T-helper 1 cell treated with Interleukin-12 subunit alpha and Interleukin-12 subunit beta and Interleukin-4 antibody, amounts not matched to agents 30 ng/mL and 1 ng/mL, for 36 hours (primary cell): ENCODE measurements at places on chromosomes 3 and 15. TPM values are rescaled to one million over a fixed set of nuclear protein-coding genes. Genes with fewer than 3 reads are reported as not detected.

The GREM1 gene
- total RNA-seq = not detected in 2 replicates

The IL12A gene
- 1.5 and 1.6 TPM in 2 replicates for total RNA-seq

The RASL12 gene
- total RNA-seq = not detected in 2 replicates

The TPRG1 gene
- total RNA-seq = 2.7 and 2.9 TPM in 2 replicates

The LAMB2 gene
- not detected in 2 replicates for total RNA-seq

The RPL29 gene
- 1,242 and 1,243 TPM in 2 replicates for total RNA-seq

The SEMA6D gene
- 0.32 TPM in 1 of 2 replicates, not detected in the other for total RNA-seq

The DNAJB8 gene
- total RNA-seq = not detected in 2 replicates

The MORC1 gene
- not detected in 2 replicates for total RNA-seq

The C2CD4A gene
- not detected in 2 replicates for total RNA-seq

The SEMA7A gene
- total RNA-seq = 27.7 and 30.5 TPM in 2 replicates

The PP2D1 gene
- total RNA-seq = not detected in 2 replicates

The PYGO1 gene
- total RNA-seq = not detected in 2 replicates

The IQCF5 gene
- not detected in 2 replicates for total RNA-seq

The FEZF2 gene
- total RNA-seq = not detected in 2 replicates

The ZPLD1 gene
- not detected in 2 replicates for total RNA-seq

The SLC38A3 gene
- total RNA-seq = not detected in 2 replicates

The SNTN gene
- not detected in 2 replicates for total RNA-seq

The CCK gene
- not detected in 2 replicates for total RNA-seq

The MYH15 gene
- 0.27 and 0.42 TPM in 2 replicates for total RNA-seq

The ZNF502 gene
- total RNA-seq = 0.49 and 0.56 TPM in 2 replicates

The NGRN gene
- total RNA-seq = 32.7 and 34.7 TPM in 2 replicates

The SEMA5B gene
- not detected in 2 replicates for total RNA-seq

The CERS3 gene
- total RNA-seq = 0.71 and 0.76 TPM in 2 replicates

The NPAP1 gene
- total RNA-seq = not detected in 2 replicates

The TP63 gene
- total RNA-seq = 0.83 and 1.0 TPM in 2 replicates

The MCF2L2 gene
- 3.8 and 3.9 TPM in 2 replicates for total RNA-seq

The GOLGA8K gene
- total RNA-seq = 0.61 and 0.88 TPM in 2 replicates

The TMEM158 gene
- total RNA-seq = 0.15 TPM in 1 of 2 replicates, not detected in the other

The MAGI1 gene
- 0.32 and 0.49 TPM in 2 replicates for total RNA-seq

The KBTBD13 gene
- not detected in 2 replicates for total RNA-seq

The IQCH gene
- total RNA-seq = 0.47 and 1.3 TPM in 2 replicates

The ARPIN gene
- not detected in 2 replicates for total RNA-seq

The SCG3 gene
- total RNA-seq = not detected in 2 replicates

The GALNT15 gene
- total RNA-seq = not detected in 2 replicates

The SLC51B gene
- total RNA-seq = not detected in 2 replicates

The ITIH4 gene
- total RNA-seq = 15.2 and 15.6 TPM in 2 replicates

The PATL2 gene
- total RNA-seq = 60.5 and 62.1 TPM in 2 replicates

The CAMP gene
- not detected in 2 replicates for total RNA-seq

The SRGAP3 gene
- 1.3 and 1.6 TPM in 2 replicates for total RNA-seq

The RAF1 gene
- 95.9 and 104 TPM in 2 replicates for total RNA-seq

The LRRC58 gene
- 22.8 and 23.4 TPM in 2 replicates for total RNA-seq

The LYZL4 gene
- total RNA-seq = not detected in 2 replicates

The ZNF619 gene
- 8.4 and 8.9 TPM in 2 replicates for total RNA-seq

The IGF2BP2 gene
- total RNA-seq = 0.29 and 0.80 TPM in 2 replicates

The NMB gene
- 3.2 and 3.7 TPM in 2 replicates for total RNA-seq

The SCG5 gene
- total RNA-seq = 2.2 and 2.8 TPM in 2 replicates

The ISLR2 gene
- not detected in 2 replicates for total RNA-seq
